ENCODE measurements at places on chromosomes 7 and 10. TPM values are rescaled to one million over a fixed set of nuclear protein-coding genes. Genes with fewer than 3 reads are reported as not detected.
A peak's percentile ranks its signal among the peaks of the same experiment; 100 is the strongest.

PIP gene
- not detected for total RNA-seq

DNA sequence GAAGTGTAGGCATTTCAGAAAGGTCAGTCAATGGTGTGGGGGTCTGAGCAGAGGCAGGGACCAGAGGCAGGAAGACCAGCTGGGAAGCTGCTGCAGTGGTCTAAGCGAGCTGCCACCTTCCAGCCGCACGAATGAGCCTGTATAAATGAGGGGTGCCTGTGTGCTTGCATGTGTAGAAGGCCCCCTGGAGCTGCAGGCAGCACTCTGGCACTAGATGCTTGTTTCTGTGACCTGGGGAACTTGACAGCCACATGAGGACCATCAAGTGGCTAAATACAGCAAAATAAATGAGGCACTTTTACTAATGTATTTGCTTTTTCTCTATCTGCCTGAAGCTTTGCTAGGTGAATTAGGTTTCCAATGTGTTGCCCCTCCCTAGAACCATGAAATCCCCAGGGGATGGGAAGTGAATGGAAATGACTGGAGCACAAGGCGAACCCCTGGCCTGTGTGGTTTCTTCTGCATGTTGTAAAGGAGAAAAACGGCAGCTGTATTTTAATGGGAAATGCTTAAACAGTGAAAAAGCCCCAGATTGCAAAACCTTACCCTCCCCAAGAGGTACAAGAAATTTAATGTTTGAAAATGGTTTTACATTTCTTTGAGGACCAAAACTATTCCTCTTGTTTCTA, 57.7 kb downstream of the PYROXD2 start:
- DNase-seq: no peak

DNA sequence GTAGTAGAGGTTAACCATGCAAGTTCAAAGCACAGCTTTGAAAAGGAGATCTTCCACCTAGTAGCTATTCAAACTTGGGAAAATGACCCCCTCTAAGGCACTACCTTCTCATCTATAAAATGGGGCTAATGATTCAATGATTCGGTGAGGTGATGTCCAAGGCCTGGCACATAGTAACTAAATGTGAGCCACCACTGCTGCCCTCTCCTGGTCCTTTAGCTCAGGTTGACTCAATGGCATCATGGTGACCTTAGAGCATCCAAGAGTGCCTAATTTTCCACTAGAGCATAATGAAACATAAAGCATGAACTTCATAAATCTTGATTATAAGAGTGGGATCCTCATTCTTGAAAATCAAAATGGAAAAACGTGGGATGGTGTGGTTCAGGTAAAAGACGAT, 16.3 kb upstream of the PLCE1 start:
- DNase-seq: no peak

GRCh38 chr10:80156216-80156615, 23.7 kb downstream of the PLAC9 start:
- no peak for DNase-seq

DNA sequence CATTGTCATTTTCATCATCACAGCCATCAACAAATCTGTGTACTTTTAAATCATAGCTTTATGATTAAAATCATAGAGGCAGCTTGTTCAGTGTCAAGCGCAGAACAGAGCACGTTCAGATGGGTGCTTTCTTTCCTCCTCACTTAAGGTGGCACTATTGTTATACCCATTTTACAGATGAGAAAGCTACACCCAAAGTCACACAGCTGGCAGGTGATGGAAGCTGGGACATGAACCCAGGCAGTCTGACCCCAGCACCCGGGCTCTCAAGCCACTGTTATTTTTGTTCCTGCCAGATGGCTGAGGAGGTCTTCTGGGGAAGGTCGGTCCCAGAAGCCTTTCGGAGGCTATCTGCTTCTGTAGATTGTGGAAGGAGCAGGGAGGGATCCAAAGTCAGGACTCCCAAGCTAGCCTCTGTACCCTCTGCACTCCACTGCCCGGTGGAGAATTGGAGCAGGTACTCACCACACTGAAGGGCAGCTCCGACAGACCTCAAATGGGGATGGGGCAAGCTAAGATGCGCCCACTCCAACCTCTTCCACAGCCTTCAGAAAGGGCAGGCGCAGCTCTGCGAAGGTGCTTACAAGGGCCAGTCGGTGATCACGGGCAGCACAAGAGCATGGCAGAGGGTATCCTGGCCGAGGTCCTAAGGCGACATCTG, 610 bp downstream of the AVPI1 start:
- DNase-seq: peak; percentile 28

Measured in HT1080 (cell line).